ENCODE measurements at places on chromosomes 6 and 20. TPM values are rescaled to one million over a fixed set of nuclear protein-coding genes. Genes with fewer than 3 reads are reported as not detected.

- no peaks in the 10 kb centered on the region for H3K4me1 ChIP-seq
- peaks cover 6% of the 10 kb centered on the region for H3K36me3 ChIP-seq
- no peaks in the 10 kb centered on the region for H3K27me3 ChIP-seq
- DNase-seq = no peak
Observed at GRCh38 chr20:32917191-32917950, 58.6 kb downstream of the EFCAB8 start.

Gene CLPSL1
- total RNA-seq = not detected

- no peaks in the 10 kb centered on the region for H3K4me1 ChIP-seq
- H3K27me3 ChIP-seq = no peaks in the 10 kb centered on the region
- H3K4me3 ChIP-seq = no peak overlapping the region
Observed at GRCh38 chr6:55568808-55569439, 10.1 kb downstream of the HMGCLL1 start.

Gene VSX1
- total RNA-seq = not detected

DNA sequence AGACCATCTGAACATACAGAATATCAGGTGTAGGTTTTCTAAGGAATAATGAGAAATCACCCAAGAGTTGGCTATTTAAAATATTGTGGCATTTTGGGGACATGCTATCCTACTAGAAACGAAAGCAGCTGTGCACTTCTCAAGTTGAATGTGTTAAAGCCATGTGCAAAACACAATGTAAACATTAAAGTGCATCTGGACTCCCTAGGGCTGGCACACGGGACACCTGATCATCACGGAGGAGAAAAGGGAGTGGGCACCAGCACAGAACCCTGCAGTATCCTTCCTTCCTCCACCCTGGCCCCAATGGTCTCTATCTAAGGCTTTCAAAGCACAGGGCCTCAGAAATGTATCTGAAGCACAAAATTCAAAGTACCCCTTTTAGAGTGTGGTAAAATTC lies 94.3 kb downstream of the INSM1 start:
- H3K4me3 ChIP-seq = no peak overlapping the region
- no peaks in the 10 kb centered on the region for H3K27me3 ChIP-seq
- no peaks in the 10 kb centered on the region for H3K36me3 ChIP-seq
- no peak overlapping the region for H3K27ac ChIP-seq
- DNase-seq = no peak

- DNase-seq = no peak
- H3K4me1 ChIP-seq = no peaks in the 10 kb centered on the region
- no peak overlapping the region for H3K4me3 ChIP-seq
- no peak overlapping the region for H3K27ac ChIP-seq
- H3K36me3 ChIP-seq = no peaks in the 10 kb centered on the region
Observed at GRCh38 chr20:59346061-59346460, 45.6 kb downstream of the EDN3 start.

Gene MRPL18
- 73.0 TPM for total RNA-seq
